ENCODE measurements at places on chromosomes 6 and 20.

GRCh38 chr20:32300647-32301046 is 23.2 kb downstream of the KIF3B start:
- DNase-seq, result no peak

DNA sequence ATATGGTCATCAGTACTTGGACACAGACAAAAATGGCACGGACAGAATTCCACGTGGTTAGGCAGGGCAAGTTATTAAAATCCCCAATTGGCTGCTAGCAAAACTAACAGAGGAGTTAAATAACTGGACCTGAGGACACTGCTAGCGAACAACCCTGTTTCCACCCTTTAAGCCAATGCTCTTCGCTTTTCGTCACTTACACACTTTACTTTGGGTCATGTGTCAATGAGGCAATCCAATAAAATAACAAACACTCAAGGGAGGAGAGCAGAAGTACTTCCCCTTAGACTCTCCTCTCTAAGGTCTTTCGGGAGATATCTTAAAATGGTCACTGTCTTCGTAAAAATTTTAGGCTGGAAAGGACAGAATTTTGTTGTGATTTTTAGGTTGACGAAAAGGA is 68.6 kb downstream of the LCA5 start:
- no peak for DNase-seq

- no peak for DNase-seq
Measured at GRCh38 chr6:65170273-65170672, 536.8 kb downstream of the EYS start.

GRCh38 chr6:72969666-72970065 is 255.6 kb downstream of the KHDC1L start:
- DNase-seq, result no peak

DNA sequence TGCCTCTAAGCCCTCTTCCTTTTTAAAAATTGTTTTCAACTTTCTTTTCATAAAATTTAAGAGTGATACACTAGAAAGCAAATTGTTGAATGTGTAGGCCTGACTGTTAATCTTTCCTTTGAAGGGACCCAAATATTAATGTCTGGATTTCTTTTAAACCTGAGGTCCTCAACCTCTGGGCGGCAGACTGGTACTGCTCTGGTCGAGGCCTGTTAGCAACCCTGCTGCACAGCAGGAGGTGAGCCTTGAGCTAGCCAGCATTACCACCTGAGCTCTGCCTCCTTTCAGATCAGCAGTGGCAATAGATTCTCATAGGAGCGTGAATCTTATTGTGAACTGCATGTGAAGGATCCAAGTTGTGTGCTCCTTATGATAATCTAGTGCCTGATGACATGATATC is 191.2 kb downstream of the MANEA start:
- DNase-seq, result no peak

- DNase-seq, result no peak
Measured at GRCh38 chr6:140987364-140988155, 1145.2 kb upstream of the GJE1 start.

- no peak for DNase-seq
Measured at GRCh38 chr6:69875715-69876114, 9.4 kb downstream of the COL19A1 start.

All from GM10248 (cell line).